ENCODE measurements at places on chromosomes 2 and 18.

- no peak for DNase-seq
These were observed 149.5 kb upstream of the TMEM200C start for GRCh38 chr18:6044773-6045172.

DNA sequence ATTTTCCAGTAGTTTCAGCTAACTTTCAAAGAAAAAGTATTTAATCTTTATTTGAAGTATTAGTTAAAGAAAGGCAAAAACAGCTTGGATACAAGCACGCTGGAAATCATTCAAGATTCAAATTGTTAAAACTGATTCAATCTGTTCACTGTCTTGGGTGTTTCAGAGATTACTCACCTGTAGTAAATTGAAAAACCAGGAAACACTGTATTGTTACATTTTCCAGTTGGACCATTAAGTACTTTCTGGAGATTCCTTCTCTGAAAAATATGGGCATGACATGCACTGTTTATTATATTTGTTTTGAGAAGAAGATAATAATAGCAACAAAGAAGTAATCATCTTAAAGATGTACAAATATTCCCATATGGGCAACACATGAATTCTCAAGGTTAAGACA lies 196.1 kb downstream of the UBE2E3 start:
- DNase-seq: no peak

- no peak for DNase-seq
These were observed 50.7 kb downstream of the EIPR1 start for GRCh38 chr2:3326871-3327270.

- DNase-seq: no peak
These were observed 69.5 kb downstream of the INPP4A start for GRCh38 chr2:98514096-98514639.

GRCh38 chr2:25567406-25567805 lies 106.0 kb downstream of the DTNB start:
- no peak for DNase-seq

DNA sequence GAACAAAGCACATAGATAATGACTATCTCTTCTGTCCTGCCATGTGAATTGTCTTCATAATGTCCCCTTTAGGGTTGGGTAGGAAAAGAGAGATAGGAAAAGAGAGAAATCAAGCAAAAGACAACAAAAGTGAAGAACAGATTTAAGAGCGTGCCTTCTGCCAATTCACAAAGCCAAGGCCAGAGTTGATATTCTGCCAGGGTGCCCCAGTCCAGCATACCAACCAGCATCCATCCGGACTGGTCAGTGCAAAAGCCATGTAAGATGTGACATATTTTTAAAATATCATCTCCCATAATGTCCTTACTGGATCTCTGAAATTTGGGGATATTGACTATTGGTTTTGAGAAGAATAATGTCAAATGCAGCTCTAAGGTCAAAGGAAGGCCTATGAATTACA lies 35.7 kb upstream of the KLF7 start:
- DNase-seq: no peak

GRCh38 chr2:217652761-217653639 lies 349.8 kb downstream of the TNS1 start:
- DNase-seq: peak; percentile 80

DNA sequence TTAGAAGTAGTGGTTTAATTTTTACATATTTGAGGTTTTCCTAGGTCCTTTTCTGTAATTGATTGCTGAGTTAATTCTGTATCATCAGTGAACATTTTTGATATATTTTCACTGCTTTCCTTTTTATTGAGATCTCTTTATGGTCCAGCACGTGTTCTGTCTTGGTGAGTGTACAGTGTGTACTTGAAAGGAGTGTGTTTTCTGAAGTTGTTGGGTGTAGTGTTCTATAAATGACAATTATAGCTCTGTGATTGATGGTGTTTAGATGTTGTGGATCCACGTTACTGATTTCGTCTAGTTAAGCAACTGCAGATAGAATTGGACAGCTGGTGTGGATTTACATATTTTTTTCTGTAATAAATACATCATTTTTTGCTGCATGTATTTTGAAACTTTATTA lies 32.7 kb downstream of the AGFG1 start:
- DNase-seq: no peak

- DNase-seq: no peak
These were observed 4.9 kb upstream of the STK17B start for GRCh38 chr2:196176142-196176738.

GRCh38 chr2:205708231-205708631 lies 25.9 kb downstream of the NRP2 start:
- no peak for DNase-seq

GRCh38 chr18:6039055-6039454 lies 143.7 kb upstream of the TMEM200C start:
- no peak for DNase-seq

- DNase-seq: no peak
These were observed 591.6 kb downstream of the DSC3 start for GRCh38 chr18:30450927-30451326.

GRCh38 chr2:30162806-30163205 lies 16.0 kb downstream of the YPEL5 start:
- no peak for DNase-seq

DNA sequence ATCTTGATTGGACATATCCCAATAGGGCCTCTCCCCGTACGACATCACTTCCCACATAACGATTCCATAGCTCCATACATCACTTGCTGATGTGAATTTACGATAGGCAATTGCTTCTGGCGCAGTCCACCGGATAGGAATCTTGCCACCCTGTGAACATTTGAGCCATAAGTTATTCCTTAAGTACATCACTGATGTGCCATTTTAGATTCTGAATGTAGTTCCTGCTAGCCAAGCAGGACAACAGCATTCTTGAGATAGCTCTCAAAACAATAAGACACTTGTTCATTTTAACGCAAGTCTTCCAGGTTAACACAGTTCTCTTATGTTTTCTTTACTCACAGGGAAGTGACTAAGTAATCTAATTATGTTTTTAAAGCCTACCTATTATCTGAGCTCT lies 138.0 kb downstream of the EPHA4 start:
- no peak for DNase-seq

Data from AG04449 (cell line).